ENCODE measurements at places on chromosomes 5 and 9.

DNA sequence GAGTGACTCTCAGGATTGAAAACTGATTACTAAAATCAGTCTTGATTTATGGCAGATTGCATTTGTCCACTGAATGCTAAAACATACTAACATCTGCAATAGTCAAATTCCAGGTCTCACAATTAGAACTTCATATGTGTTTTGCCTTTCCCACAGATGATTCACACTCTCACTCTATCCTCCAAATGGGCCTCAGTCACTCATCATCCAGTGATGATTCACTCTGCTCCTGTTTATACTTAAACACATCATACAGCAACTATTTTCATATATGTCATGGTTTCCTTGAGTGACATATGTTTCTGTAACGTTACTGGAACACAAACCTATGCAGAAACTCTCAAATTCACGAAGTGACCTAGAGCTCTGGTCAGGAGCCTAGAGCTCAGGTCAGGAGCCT is 512.9 kb downstream of the HINT1 start:
- no peak for DNase-seq

- no peak for DNase-seq
These were observed 22.0 kb downstream of the SECISBP2 start for GRCh38 chr9:89340332-89340731.

DNA sequence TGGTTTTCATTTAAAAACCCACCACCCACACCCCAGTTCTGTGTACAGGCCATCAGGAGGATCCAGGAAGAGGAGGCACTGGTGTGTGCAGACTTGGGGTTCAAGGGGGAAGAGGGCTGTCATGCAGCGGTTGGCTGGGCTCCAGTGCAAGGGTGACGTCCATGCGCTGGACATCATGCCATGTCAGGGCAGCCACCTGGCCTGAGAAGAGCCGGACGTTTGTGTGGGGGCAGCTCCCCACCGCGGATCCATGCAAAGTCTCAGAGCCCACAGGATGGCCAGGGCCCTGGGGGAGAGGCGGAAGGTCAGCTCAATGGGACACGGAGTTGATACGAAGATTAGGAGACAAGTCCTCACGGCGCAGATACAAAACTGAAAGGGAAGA is 11.1 kb downstream of the BRD9 start:
- no peak for DNase-seq

GRCh38 chr9:126147936-126148870 is 178.4 kb upstream of the MVB12B start:
- no peak for DNase-seq

DNA sequence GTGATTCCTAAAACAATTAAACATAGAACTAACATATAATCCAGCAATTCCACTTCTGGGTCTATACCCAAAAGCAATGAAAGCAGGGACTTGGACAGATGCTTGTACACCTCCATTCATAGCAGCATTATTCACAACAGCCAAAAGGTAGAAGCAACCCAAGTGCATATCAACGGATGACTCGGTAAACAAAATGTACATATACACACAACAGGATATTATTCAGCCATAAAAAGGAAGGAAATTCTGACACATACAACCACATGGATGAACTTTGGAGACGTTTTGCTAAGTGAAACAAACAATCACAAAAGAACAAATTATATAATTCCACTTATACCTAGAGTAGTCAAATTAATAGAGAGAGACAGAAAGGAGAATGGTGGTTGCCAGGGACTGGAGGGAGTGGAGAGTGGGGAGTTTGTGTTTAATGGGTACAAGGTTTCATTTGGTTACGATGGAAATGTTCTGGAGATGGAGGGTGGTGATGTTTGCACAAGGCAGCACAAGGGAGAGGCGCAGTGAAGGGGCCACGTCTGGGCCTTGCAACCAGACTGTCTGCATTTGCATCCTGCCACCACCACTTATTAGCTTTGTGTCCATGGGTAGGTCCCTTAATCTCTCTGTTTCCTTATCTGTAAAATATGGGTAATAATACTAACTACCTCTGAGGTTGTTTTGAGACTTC is 36.3 kb upstream of the RLN1 start:
- DNase-seq, result no peak

GRCh38 chr5:1167728-1168709 is 33.4 kb upstream of the SLC6A19 start:
- DNase-seq, result peak; percentile 86

DNA sequence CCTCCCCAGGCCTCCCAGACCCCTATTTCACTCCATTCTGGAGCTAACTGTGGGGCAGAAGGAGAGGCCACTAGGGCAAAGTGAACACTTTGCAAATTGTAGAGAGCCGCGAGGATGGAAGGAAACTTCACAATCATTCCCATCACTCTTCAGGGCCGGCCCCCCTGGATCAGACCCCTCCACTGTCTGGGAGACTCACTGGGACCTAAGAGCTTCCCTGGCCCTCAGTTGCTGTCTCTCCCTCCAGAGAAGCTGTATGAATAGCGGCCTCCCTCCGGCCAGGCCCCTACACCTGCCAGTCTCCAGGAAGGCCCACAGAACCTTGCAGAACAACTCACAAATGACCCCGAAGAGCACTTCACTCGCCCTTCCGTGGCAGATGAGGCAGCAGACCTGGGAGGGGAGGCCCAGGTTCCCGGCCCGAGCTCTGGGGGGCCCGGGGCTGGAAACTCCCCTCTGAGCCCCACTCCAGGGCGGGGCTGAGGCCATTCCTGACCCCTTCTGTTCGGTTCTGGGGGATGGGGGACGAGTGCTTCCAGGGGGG is 141.9 kb upstream of the IER5L start:
- DNase-seq, result no peak

DNA sequence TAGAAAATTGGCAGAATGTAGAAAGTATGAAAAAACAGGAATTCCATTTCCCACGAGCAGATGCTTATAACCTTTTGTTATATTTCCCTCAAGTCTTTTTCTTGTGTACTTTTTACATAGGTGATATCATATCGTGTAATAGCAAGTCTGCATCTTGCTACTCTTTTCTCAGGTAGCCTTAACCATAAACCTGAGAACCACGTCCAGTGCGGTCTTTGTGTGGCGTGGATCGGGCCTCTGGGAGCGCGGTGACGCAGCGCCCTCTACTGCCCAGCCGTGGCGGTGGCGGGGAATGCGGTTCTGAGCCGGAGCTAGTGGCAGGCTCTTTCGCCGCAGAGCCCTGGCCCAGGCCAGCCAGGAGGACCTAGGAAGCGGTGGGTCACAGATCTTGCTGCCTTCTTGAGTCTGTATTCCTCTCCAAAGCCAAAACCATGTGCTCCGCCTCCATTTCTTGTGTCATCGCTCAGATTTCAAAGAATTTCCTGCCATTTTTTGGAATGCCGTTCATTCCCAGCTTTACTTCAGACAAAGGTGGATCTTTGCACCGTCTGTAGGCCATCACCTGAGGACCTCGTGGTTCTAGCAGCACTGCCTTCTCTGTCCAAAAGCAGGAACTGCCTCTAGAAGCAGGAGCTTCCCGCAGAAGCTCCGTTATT is 71.9 kb downstream of the MVB12B start:
- DNase-seq, result peak; percentile 76

DNA sequence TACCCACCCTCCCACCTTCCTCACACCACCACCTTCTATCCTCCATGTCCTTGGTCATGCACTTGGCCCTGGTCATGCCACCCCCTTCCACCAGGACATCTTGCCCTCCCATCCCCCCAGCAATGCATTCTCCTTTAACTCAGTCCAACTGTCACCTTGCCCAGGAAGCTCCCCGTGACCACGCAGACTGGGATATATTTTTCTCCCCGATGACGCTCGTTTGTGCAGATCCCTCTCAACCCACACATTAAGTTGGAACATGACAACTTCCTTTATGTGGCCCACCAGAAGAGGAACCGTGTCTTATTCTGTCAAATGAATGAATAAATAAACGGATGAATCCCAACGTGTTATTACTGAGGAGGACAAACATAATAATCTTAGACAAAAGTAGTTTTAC is 82.8 kb upstream of the TAS2R1 start:
- no peak for DNase-seq

DNA sequence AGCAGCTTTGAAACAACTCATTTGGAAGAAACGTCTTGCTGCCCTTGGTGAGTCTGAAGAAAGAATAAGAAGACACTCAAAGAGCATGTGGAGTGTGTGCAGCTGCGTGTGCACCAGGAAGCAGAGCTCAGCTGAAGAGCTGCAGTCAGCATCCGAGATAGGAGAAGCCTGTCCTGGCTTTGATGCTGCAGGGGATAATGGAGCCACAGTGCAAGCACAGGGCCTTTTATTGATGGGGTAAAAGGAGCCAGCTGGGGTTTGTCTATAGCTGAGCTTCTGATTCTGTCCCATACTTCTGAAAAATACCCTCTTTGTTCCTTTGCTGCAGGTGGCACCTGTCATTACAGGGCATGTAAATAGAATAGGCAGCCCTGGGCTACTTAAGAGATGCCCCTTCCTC is 375.7 kb upstream of the ZNF462 start:
- no peak for DNase-seq

DNA sequence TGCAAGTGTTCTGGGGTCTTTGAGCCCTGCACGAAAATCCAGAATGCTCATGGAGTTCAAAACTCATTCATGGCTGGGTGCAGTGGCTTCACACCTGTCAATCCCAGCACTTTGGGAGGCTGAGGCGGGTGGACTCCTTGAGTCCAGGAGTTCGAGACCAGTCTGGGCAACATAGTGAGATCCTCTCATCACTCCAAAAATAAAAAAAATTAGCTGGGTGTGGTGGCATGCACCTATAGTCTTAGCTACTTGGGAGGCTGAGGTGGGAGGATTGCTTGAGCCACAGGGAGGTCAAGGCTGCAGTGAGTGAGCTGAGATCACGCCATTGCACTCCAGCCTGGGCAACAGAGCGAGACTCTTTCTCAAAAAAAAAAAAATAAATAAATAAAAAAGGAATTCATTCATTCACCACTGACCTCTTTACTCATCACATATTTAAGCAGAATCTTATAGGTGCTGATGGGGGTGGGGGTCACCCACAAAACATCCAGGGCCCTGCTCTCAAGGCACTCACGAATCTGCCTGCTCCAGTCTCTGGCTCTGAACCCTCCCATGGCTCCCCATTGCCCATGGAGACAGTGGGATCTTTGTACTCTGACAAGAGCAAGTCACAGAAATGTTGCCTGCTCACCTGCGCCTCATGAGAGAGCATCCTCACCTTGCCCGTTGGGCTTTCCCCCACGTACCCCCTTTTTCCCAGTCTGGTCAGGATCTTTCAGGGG is 76.7 kb upstream of the IER5L start:
- DNase-seq, result no peak

DNA sequence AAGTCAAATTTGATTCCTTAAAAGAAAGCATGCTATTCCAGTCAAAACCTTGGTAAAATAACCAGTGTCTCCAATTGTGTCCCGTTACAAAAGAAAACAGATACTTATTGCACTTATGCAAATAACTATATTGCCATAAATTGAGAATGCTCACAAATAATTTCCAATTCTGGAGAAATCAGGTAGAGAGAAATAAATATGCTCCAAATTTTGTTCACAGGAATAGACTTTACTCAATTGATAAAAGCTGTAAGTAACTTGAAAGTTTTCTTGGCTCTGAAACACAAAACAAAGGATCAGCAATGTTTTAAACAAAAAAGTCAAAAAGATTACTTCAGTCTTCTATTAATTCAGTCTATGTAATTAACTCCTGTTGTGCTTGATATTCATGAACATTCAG is 7.8 kb upstream of the DTWD2 start:
- DNase-seq, result no peak

DNA sequence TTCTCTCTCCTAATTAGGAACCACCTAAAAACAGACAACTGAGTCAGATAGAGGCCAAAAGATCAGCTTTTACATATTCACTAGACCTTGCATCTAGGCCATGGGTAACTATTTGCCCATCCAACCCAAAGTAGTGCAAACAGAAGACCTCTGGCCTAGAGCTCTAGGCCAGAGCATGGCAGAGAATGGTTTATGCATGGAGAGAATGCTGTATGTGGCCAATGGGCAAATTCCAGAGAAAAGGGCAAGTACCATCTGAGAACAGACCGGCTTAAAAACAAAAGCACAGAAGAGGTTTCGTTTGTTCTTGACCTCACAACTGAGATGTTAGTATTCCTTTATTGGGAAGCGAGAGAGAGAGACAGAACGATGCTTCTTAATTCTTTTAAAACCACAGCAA is 151.7 kb upstream of the RFX3 start:
- no peak for DNase-seq

DNA sequence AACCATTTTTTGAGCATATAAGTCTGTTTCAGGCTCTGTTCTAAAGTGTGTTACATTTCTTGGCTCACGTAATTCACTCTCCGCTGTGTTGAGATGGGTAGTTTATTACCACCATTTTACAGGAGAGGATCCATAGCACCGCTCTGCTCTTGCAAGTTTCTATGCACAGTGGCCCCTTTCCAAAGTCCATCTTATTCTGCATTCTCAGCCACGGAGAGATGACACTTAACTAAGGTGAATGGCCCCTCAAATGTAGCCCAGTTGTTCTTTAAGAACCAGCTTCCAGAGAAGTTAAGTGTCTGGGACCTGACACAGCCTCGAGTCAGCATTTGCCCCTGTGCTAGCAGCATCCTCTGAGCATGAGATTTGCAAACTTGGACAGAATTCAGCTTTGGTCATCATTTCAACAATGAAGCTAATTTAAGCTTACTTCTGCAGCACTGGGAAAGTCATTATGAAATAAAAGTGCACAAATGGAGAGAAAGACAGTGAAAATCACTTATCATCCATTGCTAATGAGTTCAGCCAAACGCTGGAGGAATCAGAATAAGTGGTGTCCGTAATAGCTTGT is 61.9 kb downstream of the FAM78A start:
- no peak for DNase-seq

- peak; percentile 37 for DNase-seq
These were observed 3.5 kb downstream of the GZMK start for GRCh38 chr5:55027595-55027994.

DNA sequence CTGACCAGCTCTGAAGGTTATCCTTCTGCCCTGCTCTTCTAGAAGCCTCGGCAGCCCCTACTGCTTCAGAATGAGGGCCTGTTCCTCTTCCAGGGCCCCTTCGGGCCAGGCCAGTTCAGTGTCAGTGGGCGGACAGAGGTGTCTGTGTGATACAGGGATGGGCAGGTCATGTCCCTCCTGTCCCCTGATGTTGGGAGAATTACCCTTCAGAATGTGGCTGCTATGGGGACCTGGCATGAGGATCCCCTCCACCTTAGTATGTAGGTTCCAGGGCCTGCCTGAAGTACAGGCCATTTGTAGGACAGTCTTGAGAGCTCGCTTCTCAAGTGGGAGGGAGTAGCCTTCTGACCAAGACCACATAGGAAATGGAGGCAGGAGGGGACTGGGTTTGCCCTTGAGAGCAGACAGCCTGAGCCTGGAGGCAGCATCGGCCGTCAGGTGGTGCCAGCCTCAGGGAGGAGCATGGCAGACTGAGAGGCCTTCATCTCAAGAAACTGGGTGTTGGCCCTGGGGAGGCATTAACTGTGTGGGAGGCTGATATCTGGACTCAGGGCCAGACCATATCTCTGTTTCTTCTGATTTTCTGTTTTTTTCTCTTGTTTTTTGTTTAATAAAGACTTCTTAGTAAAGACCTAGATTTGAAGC is 32.0 kb downstream of the ANGPTL2 start:
- DNase-seq, result no peak

GRCh38 chr5:81835814-81836367 is 85.0 kb upstream of the SSBP2 start:
- DNase-seq, result no peak

GRCh38 chr5:25056836-25057235 is 412.1 kb upstream of the CDH10 start:
- DNase-seq, result no peak
